ENCODE measurements at places on chromosomes 1 and 21.

DNA sequence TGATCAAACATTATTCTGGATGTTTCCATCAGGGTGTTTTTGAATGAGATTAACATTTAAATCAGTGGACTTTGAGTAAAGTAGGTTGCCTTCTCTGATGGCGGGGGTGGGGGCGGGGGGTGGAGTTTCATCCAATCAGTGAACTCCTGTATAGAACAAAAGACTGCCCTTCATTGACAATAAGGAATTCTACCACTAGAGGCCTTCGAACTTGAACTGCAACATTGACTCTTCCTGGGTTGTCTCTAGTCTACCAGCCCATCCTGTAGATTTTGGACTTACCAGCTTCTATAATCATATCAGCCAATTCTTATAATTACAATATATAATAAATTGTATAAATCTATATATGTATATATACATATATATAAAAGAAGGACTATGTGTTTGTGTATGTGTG, 520.4 kb upstream of the CXADR start:
- DNase-seq: no peak

GRCh38 chr1:168433238-168433637, 110.6 kb downstream of the XCL2 start:
- DNase-seq: no peak

- DNase-seq: no peak
Observed at GRCh38 chr1:157114183-157115121, 14.8 kb upstream of the ETV3L start.

DNA sequence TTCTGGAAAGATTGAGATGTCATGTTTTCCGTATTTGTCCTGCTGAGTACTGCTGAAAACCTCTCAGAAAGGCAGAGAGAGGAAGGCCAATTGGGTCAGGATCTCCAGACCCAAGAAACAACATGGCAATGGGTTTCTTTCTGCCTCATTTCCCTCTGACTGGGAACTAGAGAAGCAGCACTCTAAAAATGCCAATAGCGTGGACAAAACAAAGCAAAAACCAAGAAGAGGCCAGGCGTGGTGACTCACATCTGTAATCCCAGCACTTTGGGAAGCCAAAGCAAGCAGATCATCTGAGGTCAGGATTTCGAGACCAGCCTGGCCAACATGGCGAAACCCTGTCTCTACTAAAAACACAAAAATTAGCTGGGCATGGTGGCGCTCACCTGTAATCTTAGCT, 18.3 kb downstream of the TNFRSF9 start:
- DNase-seq: no peak

GRCh38 chr1:53835491-53835890, 2.6 kb downstream of the NDC1 start:
- no peak for DNase-seq

GRCh38 chr1:1084372-1085170, 10.5 kb upstream of the RNF223 start:
- no peak for DNase-seq

- no peak for DNase-seq
Observed at GRCh38 chr1:209414803-209415329, 168.6 kb upstream of the CAMK1G start.

GRCh38 chr1:2267051-2267830, 39.1 kb downstream of the SKI start:
- no peak for DNase-seq

DNA sequence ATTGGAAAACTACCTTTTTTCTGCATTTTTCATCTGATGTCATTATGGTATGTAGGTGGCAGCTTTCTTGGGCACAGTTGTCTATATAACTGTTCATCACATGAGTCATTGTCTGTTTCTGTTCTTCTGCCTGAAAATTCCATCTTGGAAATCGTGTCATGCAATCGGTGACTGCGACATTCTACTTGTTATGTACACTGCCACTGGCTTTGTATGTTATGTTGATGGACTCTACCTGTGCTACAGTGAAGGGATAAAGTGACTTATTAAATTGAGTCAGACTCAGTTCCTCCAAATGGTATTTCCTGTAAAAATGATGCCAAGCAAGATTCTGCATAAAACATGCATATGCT, 8.6 kb downstream of the SMAP2 start:
- DNase-seq: no peak

DNA sequence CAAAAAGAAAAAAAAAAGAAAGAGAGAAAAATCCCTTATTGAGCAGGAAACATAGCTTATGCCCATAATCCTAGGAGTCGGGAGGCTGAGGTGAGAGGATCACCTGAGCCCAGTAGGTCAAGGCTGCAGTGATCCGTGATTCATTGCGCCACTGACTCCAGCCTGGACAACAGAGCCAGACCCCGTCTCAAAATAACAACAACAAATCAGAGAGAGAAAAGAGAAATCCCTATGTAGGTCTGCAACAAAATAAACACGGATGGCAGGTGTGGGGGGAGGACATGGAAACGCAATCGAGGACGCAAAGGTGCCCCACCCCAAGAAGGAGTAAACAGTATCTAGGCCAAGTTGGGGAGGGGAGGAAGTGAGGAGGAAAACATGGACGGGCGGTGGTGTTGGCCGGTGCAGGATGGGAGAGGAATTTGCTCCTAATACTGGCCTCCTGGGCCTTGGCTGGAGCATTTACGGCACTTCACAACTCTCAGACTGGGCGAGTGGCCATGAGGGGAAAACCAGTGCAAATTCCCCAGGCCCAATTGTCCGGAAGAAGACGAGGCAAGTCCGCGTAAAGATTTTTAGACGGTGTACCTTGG, 609 bp upstream of the CHTOP start:
- no peak for DNase-seq

DNA sequence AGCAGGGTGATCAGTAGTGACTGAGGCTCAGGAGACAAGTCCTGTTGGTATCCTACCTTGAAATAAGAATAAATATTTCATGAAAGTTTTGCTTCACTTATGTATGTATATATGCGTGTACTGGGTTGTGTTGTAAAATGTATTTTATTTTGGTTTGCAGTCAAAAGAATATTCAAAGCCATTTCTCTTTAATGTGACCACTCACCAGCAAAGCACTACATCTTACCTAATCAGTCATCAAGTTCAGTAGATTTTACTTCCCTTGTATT, 11.0 kb downstream of the SCP2 start:
- no peak for DNase-seq

DNA sequence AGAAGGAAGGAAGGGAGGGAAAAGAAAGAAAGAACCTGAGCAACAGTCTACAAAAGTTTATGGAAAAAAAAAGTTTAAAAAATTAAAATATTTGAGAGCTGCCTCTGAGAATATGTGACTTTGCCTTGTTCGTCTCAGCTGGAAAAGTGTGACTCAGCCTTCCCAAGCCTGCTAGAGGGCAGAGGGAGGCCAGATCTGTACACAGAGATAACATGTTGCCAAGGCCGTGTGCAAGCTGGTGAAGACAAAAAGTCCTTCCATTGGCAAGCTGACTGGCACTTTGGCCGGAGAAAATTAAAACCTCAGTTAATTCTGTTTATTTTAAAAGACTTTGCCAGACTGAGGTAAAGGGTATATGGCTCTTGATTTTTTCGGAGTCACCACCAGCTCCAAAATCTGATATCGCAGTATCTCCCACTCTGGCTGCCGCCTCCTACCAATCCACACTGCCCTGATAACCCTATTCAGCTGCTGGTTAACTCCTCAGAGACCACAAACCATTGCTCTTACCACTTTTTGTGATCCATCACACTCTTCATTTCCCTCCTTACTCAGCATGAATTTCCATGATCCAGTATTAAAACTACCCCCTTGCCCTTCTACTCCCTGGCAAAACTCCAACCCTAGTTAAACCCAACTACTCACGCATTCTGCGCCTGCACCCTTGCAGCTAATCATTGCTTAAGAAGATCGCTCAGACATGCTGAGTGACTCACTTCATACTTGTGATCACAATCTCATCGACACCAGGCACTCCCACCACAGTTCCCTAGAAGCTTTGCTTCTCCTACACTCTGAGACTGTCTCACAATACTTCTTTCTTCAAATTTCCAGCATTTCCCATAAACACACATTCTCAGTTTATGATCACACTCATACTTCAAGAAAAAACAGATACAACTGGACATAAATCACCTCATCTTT, 5.7 kb upstream of the PPP1R15B start:
- DNase-seq: no peak

GRCh38 chr1:91725989-91726721, 159.8 kb downstream of the TGFBR3 start:
- no peak for DNase-seq

GRCh38 chr1:9687120-9687873, 35.8 kb downstream of the PIK3CD start:
- peak; percentile 54 for DNase-seq

- no peak for DNase-seq
Observed at GRCh38 chr1:19274636-19275035, 13.9 kb downstream of the AKR7A3 start.

DNA sequence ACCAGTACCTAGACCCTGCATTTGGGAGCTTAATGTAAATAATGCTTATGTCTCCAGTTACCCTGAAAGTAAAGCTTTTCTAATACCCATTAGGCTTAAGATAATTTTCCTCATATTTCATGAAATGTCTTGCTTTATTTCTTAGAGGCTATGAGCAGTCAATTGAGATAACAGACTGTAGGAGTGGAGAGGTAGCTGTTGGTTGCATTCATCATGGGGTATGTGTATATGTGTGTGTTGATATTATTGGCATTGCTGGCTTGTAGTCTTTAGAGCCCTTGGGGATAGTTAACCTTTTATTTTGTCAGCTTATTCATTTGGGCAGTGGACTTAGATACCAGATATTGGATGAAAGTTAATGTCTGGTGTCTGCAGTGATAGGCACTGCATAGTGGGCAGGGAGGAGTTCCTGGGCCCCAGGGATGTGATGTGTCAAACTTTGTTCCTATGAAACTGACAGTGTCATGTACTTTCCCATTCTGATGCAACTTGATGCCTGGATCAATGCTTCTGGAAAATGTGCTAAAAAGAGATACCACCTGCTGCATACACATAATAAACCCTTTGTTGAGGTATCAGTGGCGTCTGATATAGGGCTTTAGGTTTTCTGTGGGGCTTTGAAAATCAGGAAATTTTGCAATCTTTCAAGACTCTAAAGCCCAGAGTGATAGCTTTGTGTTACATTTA, 83.9 kb downstream of the MAST2 start:
- no peak for DNase-seq

DNA sequence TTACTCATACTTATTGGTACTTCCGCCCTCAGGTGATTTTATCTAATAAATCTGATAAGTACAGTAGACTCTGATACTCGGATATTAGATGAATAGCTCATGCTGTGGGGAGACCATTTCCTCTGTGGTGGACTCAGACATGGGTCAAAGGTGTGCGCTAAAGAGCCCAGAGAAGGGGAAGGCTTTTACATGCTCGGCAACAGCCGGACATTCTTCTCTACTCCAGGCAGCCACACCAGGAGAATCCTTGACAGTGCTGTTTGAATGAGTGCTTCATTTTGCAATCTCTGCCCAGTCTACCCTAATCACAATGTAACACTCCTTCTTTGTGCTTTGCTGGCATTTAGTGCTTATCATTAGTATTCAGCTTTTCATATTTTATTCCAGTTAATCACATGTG, 322.2 kb upstream of the USP25 start:
- DNase-seq: no peak

GRCh38 chr1:220213382-220213983, 58.8 kb downstream of the RAB3GAP2 start:
- DNase-seq: no peak

GRCh38 chr1:112583366-112583765, 35.6 kb downstream of the ST7L start:
- no peak for DNase-seq

DNA sequence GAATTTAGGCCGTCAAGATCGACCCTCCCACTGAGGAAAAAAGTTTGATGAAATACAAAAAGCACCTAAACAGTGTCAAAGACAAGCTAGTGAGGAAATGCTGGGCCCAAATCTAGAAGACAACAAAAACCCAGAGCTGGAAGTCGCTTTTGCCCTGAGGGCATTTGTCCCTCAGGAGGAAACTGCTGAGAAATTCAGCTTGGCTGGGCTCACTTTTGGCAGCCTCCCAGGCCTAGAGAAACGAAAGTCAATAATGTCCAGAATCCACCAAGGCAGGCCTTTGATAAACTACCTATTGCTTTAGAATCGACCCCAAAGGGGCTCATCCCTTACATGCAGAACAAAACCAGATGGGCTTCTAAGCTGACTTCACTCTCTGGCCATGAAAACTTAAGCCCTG, 38.9 kb downstream of the SYT2 start:
- DNase-seq: no peak

- no peak for DNase-seq
Observed at GRCh38 chr1:115649964-115650363, 8.2 kb downstream of the VANGL1 start.

GRCh38 chr1:87404296-87404695, 75.6 kb downstream of the LMO4 start:
- DNase-seq: no peak

DNA sequence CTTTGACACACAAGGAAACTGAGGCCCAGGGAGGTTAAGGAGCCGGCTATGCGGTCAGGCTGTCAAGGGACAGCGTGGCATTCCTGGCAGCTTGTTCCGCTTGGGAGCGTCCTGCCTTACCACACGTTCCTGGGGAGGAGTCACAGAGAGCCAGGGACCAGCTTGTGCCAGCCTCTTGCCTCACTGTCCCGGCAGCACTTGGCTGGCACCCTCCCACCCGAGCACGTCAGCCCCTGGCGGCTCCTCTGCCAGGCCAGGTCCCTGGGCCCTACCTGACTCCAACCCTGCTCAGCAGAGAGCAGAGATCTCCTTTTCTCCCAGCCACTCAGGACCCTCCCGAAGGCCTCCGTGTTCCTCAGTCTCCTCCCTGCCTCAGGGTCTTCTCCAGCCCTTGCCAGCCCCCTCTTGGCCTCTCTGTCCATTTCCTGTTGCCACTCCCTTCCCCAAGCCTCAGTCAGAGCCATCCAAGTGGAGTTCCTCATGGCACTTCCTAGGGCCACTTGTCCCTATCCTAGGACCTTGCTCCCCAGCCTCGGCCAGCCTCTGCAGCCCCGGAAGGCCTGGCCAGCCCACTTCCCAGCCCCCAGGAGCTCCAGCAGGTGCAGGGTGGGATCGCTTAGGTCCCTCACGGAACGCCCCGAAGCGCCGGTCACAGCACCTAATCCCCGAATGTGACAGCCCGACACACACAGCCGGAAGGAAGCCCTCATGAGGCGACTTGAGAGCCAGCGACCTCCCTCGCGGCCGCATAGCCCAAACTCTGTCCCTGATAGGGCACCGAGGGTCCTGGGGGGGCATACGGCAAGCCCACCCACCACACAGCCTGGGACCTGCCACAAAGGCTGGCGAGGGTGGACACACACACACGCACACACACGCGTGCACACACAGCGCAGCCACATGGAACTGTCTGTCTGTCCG, 130.3 kb downstream of the CASZ1 start:
- DNase-seq: no peak

DNA sequence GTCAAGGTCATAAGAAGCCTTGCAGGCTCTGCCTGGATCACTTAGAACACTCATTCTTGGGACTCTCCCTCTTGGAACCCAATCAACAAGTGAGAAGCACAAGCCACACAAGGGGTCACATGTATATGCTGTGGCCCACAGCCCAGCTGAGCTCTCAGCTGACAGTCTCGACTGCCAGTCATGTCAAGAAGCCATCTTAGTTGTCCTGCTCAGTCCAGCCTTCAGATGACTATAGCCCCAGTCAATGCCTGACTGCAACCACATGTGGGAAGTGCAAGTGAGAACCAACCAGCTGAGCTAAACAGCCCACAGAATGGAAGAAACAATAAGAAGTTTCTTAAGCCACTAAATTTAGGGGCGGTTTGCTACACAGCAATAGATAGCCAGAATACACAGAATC, 356.0 kb downstream of the KCNH1 start:
- DNase-seq: no peak

All from stimulated activated naive CD4-positive, alpha-beta T cell (primary cell).